Progenitor cell of endocrine pancreas (in vitro differentiated cells): ENCODE measurements at places on chromosomes 6 and 20. TPM values are rescaled to one million over a fixed set of nuclear protein-coding genes. Genes with fewer than 3 reads are reported as not detected.

- DNase-seq, result no peak
These were observed 941.0 kb upstream of the ADGRB3 start for GRCh38 chr6:67694127-67694526.

Gene CTCFL
- not detected in 2 replicates for total RNA-seq

- DNase-seq, result no peak
These were observed 411.7 kb upstream of the SOX4 start for GRCh38 chr6:21181866-21182265.

DNA sequence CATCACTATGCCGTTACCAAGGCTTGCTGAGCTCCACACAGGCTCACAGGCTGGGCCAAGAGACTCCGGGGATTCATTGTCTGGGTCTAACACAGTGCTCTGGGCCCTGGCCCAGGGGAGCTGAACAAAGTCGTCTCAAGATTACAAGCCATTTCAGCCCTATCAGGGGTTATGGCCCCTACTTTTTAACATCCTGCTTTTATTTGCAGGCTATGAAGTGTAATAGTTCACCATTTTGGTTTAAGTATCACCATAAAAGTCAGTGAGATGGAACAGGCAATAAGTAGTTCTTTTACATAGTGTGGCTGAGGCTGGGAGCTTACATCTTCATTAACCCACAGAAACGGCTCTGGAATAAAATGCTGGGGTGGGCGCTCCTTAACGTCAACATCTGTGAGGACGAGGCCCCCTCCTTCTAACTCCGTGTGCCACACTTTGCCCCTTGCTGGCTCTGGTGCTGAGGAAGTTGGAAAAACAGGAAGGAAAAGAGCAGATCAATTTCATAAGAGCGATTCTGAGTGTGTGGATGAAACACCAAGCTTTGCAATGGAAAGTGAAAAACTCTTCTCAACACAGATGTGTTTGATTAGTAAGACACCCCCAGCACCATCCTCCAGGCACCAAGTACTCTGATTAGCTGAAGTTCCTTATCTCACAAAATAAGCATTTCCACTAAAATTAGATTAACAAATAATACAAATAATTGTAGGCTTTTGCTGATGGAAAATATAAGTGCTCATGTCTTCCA, 447.3 kb downstream of the MAFB start:
- no peak for DNase-seq

DNA sequence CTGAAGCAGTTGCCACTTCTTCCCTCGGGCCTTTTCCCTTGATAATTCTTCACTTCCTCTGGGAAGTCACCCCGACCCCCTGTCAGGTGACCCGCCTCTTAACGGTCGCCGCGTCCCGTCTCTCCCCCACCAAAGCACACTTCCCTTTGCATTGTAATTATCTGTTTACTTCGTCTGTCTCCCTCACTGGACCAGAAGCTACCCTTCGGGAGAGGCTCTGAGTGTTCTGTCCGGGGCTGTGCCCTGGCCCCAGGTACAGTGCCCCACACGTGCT, 771 bp upstream of the SNAI1 start:
- DNase-seq, result no peak

GRCh38 chr20:58433029-58433647, 44.1 kb downstream of the VAPB start:
- DNase-seq, result no peak

DNA sequence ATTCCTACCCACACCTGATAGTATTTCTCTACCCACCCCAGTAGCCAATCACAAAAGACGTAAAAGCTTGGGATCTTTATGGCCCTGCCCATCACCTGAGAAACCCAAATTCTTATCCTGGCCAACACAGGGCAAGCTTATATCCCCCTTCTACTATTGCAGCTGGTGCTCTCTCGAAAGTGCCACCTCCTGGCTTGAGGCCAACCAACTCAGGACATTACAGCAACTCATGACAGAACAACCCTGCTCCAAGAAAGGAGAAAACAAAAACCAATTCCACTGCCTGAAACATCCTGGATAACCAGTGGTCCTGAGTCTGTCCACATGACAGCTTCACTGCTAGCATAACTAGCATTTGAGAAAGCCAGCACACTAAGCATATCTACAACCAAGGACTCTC, 97.9 kb downstream of the CFAP61 start:
- DNase-seq, result no peak

Gene NT5E
- total RNA-seq, result 31.9 and 38.2 TPM in 2 replicates

Gene UNC5CL
- total RNA-seq, result 3.7 and 4.7 TPM in 2 replicates

Gene ID1
- 322 and 326 TPM in 2 replicates for total RNA-seq

Gene BMP7
- total RNA-seq, result 28.4 and 35.4 TPM in 2 replicates

- DNase-seq, result no peak
These were observed 9.3 kb downstream of the HLA-DOA start for GRCh38 chr6:33000055-33000454.

DNA sequence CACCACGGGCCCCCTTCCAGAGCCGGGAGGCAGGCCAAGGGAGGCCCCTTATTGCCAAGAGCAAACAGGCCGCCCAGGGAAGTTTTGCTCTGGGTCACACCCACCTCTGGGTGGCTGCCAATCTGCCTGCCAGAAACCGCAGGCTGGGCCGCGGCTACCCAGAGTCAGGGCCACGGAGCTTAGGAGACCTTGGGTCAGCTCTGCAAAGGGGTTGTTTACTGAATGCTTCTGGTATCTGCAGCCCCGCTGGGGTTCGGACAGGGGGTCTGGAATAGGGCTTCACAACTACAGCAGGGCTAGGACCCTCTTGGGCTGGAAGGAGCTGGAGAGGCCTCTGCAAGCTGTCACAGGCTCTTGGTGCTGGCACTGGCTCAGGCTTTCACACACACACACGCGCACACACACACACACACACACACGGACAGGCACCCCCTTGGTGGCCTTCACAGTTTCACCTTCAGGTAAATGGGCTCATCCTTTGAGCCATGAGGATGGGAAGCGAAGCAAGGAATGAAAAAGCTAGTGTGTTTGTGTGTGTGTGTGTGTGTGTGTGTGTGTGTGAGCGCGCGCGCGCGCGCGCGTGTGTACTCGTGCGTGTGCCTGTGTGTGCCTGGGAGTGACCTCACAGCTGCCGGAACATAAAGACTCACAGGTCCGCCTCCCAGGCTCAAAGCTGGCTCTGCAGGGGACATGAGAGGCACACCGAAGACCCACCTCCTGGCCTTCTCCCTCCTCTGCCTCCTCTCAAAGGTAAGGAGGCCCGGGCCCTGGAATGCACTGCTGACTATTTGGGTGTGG, at the start of gene CCN5:
TSS of gene CCN5 (plus strand) at position 669 of the 798 bp plus-strand sequence. CDS start at position 691, 22 bp downstream.
- DNase-seq, result no peak

DNA sequence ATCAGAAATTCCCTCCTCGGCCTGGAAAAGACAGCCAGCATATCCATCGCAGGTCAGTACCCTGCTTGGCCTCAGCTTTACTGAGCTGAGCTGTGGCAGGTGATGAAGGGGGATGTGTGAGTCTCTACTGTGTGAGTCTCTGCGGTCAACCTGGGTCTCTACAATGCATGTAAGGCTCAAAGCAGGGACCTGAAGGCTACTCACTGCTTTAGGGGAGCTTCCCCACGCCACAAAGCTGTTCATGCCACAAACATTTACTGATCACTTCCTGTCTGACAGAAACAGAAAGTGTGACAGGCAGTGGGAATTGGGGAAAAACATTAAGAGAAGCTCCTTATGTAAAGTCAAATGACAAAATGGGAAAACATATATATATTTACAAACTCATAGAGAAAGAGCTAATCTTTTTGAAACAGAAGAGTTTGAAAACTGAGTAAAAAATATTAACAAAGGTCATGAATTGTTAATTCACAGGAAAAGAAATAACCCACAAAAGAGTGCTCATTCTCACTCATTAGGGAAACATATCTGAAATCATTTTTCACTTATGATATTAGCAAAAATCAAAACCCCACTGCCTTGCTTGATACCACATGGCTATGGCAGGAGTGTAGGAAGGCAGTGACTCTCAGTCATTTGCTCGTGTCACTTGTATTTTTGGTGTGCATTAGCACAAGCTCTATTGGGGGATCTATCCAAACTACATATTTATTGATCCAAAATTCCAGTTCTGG, 5.8 kb downstream of the BTN3A3 start:
- no peak for DNase-seq

DNA sequence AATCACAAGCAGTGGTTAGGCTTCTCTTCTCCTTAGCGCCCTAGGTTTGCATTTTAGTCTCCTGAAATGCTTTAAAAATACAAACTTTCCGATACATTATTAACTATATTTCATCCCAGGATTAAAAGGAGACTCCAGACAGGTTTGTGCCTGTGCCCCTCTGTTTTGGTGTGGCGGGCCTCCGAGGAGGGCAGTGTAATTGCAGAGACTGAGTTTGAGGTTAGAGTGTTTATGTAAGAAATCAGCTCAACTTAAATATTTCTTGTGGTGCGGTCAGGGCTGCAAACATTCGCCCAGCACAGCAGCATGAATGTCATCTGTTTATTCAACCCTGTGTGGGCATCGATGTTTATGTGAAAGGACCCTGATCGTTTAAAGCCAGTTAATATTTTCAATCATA, 130.4 kb upstream of the AKAP12 start:
- no peak for DNase-seq

- peak; percentile 15 for DNase-seq
These were observed 3.0 kb downstream of the FLRT3 start for GRCh38 chr20:14334306-14334930.

Gene CCR6
- total RNA-seq, result not detected in 2 replicates

GRCh38 chr6:30234356-30234755, 21.1 kb upstream of the TRIM26 start:
- no peak for DNase-seq

DNA sequence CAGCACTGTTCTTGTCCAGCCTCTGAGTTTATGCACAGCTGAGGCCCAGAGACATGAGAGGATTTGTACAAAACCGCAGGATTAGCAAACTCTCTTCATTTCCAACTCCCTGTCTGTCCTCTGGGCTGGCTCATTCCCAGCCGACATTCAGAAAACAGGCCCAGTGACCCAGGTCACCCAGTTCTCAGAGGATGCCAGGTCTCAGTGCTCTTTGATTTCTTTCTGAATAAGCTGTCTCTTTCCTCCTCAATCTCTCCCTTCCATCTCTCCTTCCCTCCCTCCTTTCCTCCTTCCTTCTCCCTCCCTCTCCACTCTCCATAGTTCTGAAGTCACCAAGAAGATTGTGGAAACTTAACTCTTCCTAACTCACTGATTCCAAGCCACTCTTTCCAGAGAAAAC, 372.7 kb upstream of the SULF2 start:
- no peak for DNase-seq

DNA sequence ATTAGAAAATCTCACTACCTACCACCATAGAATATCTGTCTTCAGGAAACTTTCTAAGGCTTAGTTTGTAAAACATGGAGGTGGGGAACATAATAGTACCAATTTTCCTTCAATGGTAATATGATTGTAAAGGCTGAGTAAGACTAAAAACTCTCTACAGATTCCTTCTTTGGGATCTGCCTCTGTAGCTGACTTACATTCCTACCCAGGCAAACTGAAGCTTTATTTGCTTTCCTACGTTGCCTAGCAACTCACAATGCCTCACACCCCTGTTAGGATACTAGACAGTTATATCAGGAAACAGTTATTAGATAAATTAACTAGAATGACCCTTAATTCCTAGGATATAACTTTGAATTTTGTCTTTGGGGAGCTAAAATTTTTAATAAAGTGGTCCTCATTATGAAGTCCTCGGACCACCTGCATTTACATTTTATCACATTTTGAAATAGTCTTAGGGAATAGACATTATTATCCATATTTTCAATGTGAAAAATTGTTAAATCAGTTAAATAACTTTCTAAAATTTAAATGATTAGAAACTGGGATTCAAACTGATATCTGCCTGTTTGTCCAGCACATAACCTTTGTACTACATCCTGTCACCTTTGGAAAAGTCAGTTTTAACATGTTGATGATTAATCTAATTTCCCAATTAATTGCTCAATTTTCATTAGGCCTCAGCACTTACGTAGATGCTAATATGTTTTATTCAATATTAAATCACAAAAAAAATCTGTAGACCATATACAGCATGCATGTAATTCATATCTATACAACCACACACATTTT, 591.4 kb downstream of the RNF144B start:
- no peak for DNase-seq

Gene SRSF12
- 20.0 and 22.2 TPM in 2 replicates for total RNA-seq

DNA sequence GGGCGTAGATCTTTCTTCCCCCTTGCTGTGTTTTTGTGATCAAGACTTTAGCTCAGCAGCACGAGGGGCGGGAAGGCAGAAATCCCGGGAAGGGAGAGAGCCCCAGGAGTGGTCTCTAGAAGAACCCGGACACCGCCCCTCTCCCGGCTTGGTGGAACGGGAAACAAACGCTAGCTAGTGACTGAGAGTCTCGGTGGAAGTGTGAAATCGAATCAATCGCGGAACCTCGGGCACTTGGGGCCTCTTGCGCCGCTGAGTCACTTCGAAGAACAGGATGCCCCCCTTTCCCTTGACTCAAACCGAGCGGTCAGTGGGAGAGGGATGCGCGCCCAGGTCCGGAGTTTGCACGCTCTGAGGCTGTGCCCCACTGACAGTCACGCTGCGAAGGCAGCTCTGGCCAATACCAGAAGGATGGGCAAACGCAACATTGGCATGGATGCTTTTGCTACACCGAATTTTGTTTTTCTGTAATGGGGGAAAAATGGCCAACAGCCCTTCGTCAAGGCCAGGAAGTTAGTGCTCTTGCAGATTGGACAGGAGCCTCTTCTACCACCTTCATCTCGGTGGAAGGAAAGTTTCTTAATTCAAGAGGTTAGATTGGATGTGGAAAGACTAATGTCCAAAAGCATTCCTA, 1.6 kb upstream of the OLIG3 start:
- DNase-seq, result peak; percentile 17

DNA sequence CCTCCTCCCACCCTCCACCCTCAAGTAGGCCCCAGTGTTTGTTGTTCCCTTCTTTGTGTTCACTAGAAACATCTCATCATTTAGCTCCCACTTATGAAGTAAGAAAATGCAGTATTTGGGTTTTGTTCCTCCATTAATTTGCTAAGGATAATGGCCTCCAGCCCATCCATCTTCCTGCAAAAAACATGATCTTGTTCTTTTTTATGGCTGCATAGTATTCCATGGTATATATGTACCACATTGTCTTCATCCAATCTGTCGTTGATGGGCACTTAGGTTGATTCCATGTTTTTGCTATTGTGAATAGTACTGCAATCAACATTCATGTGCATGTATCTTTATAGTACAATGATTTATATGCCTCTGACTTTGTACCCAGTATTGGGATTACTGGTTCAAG, 416.8 kb upstream of the SASH1 start:
- DNase-seq, result no peak

GRCh38 chr6:256169-256568, 36.1 kb upstream of the DUSP22 start:
- no peak for DNase-seq

DNA sequence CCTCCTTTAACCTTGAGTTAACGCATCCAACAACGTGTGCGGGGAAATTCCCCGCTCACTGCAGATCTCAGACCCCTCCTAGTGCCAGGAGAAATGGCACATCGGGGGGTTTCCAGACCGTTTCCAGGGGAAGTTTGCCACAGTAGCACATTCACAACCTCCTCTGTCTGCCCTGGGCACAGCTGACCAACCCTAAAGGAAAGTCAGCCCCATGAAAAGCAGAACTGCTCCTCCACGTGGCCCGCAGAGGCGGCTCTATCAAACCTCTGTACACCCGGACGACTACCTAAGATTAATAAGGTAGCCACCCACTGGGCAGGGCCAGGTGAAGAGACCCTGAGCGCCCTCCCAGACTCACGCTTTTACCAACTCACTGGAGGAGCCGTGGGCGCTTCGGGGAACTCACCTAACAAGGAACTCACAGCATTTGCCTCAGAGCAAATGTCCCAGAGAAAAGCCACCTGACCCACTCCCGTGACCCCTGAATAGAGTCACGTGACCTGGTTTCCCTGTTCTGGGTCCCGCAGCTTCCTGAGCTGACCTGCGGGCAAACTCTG, 93.1 kb downstream of the PRND start:
- DNase-seq, result no peak
